ENCODE measurements at places on chromosomes 2 and 18.

DNA sequence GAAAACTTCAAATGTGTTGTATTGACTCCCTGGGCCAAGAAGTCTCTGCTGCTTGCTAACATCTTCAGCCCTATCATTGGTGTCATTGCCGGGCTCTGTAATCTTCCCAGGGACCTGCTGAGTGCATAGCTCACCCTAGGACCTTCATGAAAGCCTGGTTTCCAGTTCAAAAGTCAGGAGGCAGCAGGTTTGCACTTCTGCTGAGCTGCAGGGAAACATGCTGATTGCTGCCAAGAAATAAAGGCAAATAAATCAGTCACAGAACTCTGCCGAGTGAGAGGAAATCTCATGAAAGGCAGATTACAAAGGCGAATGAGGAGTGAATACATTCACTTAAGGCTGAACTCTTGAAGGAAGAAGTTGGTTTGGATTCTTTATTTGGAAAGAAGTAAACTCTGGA, 1947.6 kb upstream of the CELF4 start:
- no peak for DNase-seq
- H3K4me1 ChIP-seq, result no peaks in the 10 kb centered on the region
- H3K36me3 ChIP-seq, result no peaks in the 10 kb centered on the region
- H3K4me3 ChIP-seq, result no peak overlapping the region

- no peaks in the 10 kb centered on the region for H3K36me3 ChIP-seq
- H3K27ac ChIP-seq, result peak overlapping the region; percentile 99
- H3K27me3 ChIP-seq, result no peaks in the 10 kb centered on the region
- H3K4me1 ChIP-seq, result peaks cover 20% of the 10 kb centered on the region
These were observed 86.0 kb downstream of the RBMS1 start for GRCh38 chr2:160407393-160408172.

GRCh38 chr18:50638884-50639420, 79.1 kb downstream of the MAPK4 start:
- H3K27ac ChIP-seq, result no peak overlapping the region
- no peak for DNase-seq
- H3K36me3 ChIP-seq, result no peaks in the 10 kb centered on the region
- no peaks in the 10 kb centered on the region for H3K27me3 ChIP-seq
- no peak overlapping the region for H3K4me3 ChIP-seq

GRCh38 chr2:65960953-65961352, 474.0 kb upstream of the MEIS1 start:
- no peak overlapping the region for H3K27ac ChIP-seq
- no peaks in the 10 kb centered on the region for H3K27me3 ChIP-seq
- no peak overlapping the region for H3K4me3 ChIP-seq
- no peaks in the 10 kb centered on the region for H3K36me3 ChIP-seq
- DNase-seq, result no peak

DNA sequence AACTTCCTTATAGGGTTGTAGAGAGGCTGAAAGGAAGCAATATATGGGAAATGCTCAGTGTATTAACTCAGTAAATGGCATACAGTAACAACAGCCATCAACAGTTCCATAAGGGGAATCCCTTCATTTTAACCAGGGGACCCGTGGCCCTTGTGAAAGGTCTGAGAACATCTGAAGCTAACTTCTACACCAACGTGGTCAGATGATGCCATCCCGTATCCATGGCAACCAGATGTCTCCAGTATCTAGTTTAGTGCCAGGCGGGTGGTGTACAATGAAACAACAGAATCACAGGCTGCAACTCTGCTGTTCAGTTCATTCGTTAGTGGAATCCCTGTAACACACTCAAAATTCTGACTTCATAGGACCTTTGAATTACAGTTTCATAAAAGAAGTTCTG, 162.3 kb downstream of the TGIF1 start:
- no peak overlapping the region for H3K4me3 ChIP-seq
- no peaks in the 10 kb centered on the region for H3K36me3 ChIP-seq
- no peak for DNase-seq
- no peak overlapping the region for H3K27ac ChIP-seq
- no peaks in the 10 kb centered on the region for H3K27me3 ChIP-seq
- H3K4me1 ChIP-seq, result no peaks in the 10 kb centered on the region

- H3K4me1 ChIP-seq, result no peaks in the 10 kb centered on the region
- H3K27ac ChIP-seq, result no peak overlapping the region
- no peaks in the 10 kb centered on the region for H3K27me3 ChIP-seq
- no peaks in the 10 kb centered on the region for H3K36me3 ChIP-seq
These were observed 23.1 kb upstream of the FAHD2A start for GRCh38 chr2:95379371-95379831.

- DNase-seq, result no peak
These were observed 105.9 kb upstream of the ID2 start for GRCh38 chr2:8575834-8576423.

GRCh38 chr2:99797475-99797874, 307.7 kb upstream of the REV1 start:
- no peak overlapping the region for H3K4me3 ChIP-seq
- H3K27me3 ChIP-seq, result no peaks in the 10 kb centered on the region
- no peaks in the 10 kb centered on the region for H3K36me3 ChIP-seq
- no peak overlapping the region for H3K27ac ChIP-seq

GRCh38 chr2:178846458-178846802, 39.2 kb upstream of the TTN start:
- H3K27me3 ChIP-seq, result no peaks in the 10 kb centered on the region
- H3K27ac ChIP-seq, result no peak overlapping the region
- no peaks in the 10 kb centered on the region for H3K36me3 ChIP-seq
- no peak for DNase-seq
- no peak overlapping the region for H3K4me3 ChIP-seq

DNA sequence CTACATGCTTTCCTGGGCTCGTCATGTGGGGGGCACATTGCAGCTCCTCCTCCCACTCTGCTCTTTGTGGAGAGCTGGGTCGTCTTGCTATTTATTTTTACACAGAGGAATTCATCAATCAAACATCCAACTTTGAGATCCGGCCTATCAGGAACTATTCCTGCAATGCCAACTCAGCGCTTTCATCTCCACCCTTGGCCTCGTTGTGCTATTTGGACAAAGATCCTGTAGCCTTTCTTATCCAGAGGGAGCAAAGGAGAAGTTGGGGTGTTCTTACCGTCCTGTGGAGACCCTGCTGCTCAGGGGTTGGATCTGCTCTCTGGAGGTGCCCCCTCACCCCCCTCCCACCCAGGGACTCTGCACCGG, 92.1 kb downstream of the ASB1 start:
- no peaks in the 10 kb centered on the region for H3K36me3 ChIP-seq
- H3K4me3 ChIP-seq, result no peak overlapping the region
- H3K4me1 ChIP-seq, result no peaks in the 10 kb centered on the region
- no peaks in the 10 kb centered on the region for H3K27me3 ChIP-seq
- no peak for DNase-seq
- H3K27ac ChIP-seq, result no peak overlapping the region

DNA sequence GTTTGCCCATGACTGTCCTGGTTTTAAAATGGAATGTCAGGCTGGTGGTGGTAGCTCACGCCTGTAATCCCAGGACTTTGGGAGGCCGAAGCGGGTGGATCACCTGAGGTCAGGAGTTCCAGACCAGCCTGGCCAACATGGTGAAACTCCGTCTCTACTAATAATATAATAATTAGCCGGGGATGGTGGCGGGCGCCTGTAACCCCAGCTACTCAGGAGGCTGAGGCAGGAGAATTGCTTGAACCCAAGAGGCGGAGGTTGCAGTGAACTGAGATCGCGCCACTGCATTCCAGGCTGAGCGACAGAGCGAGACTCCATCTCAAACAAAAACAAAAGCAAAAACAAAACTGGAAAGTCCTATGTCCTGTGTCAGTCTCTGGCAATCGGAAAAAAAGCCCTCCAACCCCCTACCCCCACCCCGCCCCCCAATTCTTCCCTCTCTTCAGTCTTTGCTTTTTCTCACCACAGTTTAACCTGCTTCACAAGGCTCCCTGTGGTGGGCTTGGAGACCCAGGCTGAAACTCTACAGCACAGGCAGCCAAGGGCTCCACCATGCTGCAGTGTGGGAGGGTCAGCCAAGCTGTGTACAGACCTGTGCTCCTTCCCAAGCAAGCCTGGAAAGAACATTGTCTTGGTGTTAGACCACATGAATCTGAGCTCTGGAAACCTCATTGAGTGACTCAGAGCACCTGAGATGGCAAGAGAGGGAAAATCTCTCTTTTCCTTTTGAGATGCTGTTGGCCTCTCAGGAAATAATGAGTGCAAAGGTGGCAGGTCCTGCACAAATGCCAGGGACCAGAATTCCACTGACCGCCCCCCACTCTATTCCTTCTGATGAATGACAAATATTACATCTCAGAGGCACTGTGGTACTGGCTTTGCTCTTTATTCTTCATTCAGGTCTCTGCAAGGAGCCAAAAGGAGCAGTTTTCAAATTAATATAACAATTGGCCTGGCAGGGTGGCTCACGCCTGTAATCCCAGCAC, 16.7 kb downstream of the MYCN start:
- no peak for DNase-seq
- H3K4me1 ChIP-seq, result no peaks in the 10 kb centered on the region
- H3K27ac ChIP-seq, result no peak overlapping the region
- no peaks in the 10 kb centered on the region for H3K36me3 ChIP-seq
- H3K27me3 ChIP-seq, result no peaks in the 10 kb centered on the region

- H3K27ac ChIP-seq, result no peak overlapping the region
- no peaks in the 10 kb centered on the region for H3K36me3 ChIP-seq
- no peaks in the 10 kb centered on the region for H3K4me1 ChIP-seq
- no peak for DNase-seq
- H3K4me3 ChIP-seq, result no peak overlapping the region
These were observed 7.6 kb downstream of the MAB21L4 start for GRCh38 chr2:240888130-240888889.
